ENCODE measurements at places on chromosomes 1 and 21. TPM values are rescaled to one million over a fixed set of nuclear protein-coding genes. Genes with fewer than 3 reads are reported as not detected.

Gene FMO1
- total RNA-seq, result not detected

Gene SPRR3
- total RNA-seq, result not detected

DNA sequence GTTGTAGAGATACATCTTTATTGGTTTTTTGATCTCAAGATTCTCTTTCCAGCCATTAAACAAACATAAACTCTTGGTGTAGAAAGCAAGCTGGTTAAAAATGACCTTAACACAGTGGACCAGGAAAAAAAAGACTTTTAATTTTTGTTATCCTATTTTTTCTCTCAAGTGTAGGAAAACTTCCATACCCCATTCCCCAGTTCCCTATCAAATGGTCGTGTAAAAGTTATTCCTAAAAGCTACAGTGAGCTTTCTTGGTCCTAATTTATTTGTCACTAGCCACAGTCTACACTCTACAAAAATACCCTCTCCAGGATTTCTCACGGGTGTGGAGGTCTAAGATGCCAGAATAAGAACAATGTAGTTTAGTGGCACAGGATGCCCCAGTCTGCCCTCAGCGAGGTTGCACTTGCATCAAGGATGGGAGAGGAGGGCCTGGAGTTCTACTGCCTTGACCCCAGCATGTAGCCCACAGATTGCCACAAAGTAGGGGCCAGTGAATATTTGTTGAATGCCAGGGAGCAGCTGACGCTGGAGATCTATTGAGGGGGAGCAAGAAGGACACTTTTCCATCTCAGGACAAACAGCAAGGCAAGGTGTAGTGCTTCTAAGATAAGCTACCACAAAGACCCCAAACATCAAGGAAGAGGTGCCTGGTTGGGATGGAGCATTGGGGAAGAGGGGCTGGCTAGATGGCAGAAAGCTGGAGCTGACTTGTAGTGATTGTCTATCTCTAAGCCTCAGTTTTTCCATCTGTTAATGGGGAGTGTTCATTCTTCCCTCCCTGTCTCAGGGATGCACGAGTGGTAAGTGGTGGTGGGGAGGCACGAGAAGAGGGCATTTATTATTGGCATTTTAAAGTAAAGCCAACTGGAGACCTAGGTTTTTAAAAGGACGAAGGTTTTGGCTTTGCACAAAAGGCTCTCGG lies 1.8 kb downstream of the MYCL start:
- no peak for DNase-seq

DNA sequence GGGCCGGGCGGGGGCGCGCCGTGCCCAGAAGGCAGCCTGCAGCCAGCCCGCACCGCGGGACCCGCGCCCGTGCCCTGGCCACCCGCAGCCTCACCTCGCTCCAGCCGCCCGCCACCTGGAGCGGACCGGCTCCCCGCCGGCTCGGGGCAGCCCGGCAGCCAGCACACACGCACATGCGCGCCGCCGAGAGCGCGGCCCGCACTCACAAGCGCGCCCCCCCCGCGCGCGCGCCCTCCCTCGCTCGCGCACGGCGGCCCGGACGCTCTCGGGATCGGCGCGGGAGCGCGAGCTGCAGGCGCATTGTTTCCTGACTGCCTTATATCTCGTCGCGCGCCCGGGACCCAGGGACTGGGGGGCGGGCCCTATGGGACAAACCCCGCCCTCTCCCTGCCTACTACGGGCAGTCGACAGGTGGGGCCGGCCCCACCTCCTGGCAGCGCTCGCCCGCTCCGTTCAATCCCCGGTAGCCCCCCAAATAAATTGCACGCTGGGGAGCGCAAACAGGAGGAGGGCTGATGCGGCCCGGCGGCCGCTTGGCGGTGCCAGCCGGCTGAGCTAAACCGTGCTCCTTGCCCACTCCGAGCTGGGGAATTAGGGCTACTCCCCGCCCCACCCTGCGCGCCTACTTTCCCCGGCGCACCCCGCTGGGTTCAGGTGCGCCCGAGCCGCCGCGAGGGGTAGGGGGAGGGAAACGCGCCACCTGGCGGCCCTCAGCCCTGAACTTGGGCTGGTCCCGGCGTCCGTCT lies at the start of gene MYCL:
Gene MYCL, minus strand, starts transcription at position 204 of the 746 bp plus-strand sequence. CDS start 483 bp downstream, outside the sequence.
- DNase-seq, result no peak

DNA sequence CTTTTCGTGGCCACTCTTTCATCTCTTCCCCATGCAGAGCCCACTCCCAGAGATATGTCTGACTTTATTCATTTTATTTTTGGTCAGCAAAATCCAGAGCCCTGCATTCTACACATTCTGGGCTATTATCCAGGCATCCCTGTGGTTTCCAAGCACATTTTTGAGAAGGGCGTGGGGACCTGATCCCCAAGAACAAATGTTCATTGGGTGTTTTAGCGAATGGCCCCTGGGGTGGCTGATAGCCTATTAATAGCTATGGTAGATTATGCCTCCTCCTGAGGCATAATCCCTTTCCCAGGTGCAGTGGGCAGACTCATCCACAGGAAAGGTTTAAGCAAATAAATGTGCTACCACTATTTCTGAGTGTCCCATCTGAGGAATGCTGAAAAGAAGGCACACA lies 511.8 kb upstream of the USP24 start:
- no peak for DNase-seq

DNA sequence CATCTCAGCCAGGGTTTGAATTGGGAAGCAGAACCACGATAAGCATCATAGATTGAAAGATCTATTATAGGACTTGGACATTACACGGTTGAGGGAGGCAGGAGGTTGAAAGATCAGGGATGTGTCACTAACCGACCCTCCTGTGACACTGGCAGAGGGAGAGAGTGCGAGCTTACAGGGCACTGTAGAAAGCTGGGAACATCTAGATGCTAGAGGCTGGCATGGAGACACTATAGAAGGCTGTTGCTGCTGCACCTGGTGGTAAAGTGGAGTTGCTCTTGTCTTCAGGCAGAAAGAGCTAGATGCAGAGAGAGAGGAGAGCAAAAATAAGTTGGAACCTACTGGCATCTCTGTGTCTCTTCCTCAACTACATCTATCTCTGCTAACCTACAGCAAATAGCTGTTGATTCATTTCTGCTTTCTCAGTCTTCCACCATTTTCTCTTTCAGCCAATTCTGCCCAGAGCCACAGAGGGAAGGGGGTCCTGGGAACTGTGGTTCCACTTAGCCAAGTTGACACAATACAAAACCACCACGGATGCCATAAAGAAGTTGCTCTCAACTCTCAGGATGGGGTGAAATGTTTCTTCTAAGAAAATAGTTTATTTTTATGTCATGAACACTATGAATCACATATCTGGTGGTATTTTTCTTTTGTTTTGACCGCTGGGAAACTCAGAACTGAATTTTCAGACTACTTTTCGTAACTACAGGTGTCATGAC lies 155.9 kb downstream of the ZNF281 start:
- no peak for DNase-seq

GRCh38 chr1:5836776-5837440 lies 155.3 kb downstream of the NPHP4 start:
- no peak for DNase-seq

All from pulmonary artery endothelial cell (primary cell).